Neuronal stem cell (in vitro differentiated cells): ENCODE measurements at places on chromosomes 16 and 17.

GRCh38 chr16:2883458-2883908 is 468 bp downstream of the FLYWCH2 start:
- DNase-seq = no peak

DNA sequence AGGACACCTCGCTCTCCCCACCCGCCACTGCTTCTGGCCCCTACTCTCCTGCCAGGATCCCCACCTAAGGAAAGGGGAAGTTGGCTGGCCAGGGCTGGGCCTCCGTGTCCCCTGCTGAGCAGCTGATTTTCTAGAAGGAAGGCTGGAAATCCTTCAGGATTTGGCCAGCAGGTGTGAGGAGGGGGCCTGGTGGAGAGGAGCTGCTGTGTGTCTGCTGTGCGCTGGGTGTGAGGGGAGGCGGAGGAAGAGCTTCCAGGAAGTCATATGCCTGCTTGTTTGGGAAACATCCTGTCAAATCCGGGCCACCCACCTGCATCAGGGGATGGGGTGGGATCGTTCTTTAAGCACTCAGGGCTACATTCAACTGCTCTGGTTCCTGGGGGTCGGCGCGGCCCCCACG is 28.6 kb downstream of the TPSG1 start:
- DNase-seq = no peak

DNA sequence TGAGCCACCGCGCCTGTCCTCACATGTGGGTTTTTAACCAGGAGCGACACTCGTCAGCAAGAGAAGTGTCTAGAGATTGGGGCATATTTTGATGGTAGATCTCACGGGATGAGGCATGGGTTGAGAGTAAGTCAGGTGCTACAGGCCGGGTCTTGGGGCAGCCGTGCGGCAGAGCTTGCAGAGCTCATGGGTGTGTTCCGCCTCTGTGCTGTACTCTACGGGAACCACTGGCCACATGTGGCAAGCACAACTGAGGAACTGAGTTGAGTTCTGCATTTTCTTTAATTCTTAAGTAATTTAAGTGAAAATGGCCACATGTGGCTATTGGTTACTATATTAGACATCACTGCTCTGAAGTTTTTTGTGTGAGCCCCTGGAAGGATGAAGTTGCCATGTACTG is 9.6 kb downstream of the CLUAP1 start:
- DNase-seq = no peak

DNA sequence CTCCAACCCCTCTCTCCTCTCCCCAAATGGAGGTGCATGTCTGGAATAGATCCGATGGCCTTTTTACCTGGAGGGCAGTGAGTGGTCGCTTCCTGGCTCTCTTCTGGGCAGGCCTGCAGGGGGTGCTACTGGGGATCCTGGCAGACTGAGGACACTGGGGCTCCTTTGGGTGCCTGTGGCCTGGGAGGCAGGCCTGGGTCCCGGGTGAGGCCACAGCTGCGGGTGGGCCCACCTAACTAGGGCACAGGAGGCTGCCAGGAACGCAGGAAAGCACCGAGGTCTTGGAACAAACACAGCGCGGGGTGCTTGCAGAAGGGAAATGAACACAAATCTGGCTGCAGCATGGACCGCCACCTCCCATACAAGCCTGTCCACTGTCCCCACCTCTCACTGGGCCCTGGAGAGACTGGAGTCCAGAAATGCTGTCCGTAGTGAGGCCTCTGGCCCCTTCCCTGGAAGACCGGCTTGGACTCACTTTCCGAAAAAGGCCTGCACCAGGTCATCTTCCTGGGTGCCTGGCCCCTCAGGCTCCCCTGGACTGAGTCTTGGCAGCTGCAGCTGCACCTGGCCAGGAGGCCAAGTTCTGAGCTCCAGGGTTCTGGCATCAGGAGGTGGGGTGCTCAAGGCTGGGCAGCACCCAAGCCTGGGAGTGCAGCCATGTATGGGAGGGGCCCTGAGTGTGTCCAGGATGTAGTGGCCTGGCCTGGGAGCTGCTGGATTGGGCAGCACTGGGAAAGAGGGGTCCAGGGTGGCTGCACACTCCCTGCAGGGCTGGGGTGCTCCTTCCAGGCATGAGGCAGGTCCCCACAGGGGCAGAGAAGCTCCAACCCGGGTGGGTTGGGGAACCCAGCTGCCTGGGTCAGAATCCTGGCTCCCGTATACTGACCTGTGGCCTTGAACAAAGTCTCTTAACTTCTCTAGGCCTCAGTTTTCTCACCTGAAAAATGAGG is 195.1 kb downstream of the IRF8 start:
- no peak for DNase-seq

DNA sequence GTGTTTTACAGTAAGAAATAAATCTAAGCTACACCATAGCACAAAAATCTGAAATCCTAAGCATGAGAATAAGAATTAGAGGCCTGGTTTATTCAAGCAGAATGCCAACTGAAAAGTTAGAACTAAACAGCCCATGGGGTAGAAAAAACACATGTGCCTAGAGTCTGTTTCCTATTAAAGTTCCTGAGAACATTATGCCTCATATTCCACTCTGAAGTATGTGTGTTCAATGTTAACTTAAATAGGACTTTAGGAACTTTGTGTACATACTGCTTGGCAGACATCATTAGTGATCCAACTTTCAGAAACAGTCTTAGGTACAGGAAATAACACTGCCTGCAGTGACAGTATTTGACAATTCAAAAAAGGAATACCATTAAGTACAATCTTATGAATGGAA is 18.2 kb downstream of the HEATR6 start:
- no peak for DNase-seq

GRCh38 chr17:72754513-72754912 is 338.0 kb downstream of the SLC39A11 start:
- DNase-seq = no peak

DNA sequence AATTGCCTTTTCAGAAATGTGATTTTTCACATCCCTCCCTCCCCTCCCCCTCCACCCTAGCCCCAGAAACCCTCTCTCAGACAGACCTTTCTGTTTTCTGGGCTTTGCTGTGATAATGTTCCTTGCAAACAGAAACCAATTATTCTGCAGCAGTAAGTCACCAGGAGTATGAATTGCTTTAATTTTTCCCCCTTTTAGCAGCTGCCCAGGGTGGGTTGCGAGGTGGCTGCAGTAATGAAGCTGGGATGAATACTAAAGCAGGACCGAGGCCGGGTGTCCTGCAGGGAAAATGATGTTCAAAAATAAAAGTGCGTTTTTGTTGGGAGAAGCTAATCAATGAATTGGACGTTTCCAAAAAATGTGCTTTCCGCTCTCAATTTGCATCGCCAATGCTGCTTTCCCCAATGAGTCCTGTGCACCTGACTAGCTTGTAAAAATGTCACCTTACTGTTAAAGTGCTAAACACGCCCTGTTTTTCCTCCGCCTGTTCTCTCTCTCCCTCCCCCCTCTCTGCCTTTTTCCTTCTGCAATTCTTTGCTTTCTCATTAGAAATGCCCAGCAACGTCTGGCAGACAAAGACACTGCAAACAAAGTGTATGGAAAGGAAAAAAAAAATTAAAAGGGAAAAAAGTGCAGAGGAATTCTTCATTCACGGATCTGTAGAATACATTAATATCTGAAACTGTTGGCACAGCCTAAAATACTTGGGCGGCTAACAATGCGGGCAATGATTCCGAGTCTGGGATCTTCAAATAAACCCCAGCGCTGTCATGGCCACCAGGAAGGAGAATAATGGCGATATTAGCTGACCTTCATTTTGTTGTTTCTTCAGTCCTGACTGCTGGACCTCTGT is 244.1 kb downstream of the STX8 start:
- no peak for DNase-seq

GRCh38 chr16:86929057-86929871 is 350.9 kb downstream of the FOXL1 start:
- no peak for DNase-seq

DNA sequence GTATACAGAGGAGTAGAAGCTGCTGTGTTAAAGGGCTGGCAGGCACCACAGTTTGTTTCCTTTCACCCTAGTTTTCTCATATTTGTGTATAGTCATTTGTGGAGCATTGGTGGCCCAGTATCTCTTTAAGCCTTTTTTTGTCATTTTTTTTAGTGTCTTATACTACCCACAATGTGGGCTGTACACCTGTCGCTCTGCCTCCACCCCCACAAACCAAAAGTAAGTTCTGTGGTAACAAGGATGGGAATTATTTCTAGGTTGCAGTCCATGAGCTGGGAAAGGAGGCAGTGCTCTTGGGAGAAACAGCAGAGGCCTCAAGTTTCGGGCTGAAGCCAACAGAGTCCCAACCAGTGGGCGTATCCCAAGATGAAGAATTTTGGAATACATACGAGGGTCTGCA is 6.2 kb downstream of the ZNF75A start:
- DNase-seq = no peak

DNA sequence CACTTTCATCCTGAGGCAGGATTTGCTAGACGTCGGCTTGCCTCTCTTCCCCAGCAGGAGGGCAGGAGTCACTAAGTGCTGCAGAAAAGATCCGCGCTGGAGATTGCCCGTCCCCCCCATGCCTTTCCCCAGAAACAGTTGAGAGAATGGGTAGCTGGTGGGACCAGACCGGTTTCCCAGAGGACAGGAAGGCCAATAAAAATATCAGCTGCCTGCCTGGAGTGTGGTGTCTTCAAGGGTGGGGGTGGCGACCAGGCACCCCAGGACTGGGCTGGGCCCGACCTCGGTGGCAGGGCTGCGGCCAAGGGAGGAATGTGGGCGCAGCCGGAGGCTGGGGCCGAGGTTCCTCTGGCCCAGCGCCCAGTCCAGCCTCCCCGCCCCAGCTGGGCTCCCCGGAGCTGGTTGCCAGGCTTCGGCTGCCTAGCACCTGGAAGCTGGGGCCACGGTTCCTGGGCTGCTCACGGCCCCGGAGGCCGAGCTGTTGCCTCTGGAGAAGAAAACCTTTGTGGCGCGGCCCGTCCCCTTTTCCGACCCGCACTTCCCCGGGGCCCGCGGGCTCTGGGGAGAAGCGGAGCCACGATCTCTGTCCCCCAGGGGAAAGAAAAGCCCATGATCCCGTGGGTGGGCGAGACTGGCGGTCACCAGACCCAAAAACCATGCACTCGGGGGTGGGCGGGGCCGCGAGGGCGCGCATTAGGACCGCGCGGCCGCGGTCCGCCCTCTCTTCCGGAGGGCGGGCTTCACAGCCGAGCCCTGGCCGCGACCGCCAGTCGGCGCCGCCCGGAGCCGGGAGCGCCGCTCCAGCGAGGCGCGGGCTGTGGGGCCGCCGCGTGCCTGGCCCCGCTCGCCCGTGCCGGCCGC is at the start of gene TRAF4:
Gene TRAF4 (plus strand): TSS at position 769 of the 861 bp plus-strand sequence. CDS start 102 bp downstream, outside the sequence.
- peak; percentile 85 for DNase-seq

DNA sequence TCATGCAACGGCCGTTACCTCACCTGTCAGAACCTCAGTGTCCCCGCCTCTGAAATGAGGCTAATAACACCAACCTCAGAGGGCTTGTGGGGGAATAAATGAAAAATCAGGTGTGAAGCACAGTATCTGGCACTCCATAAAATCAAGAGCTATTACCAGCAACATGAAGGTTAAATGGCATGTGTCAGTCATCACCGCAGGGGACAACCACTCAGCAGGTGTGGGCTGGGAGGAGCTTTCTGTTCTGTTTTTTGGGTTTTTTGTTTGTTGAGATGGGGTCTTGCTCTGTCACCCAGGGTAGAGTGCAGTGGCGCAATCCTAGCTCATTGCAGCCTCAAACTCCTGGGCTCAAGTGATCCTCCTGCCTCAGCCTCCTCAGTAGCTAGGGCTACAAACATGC is 16.8 kb upstream of the KRT19 start:
- no peak for DNase-seq

GRCh38 chr17:7684851-7685532 is 2.3 kb downstream of the TP53 start:
- no peak for DNase-seq

- no peak for DNase-seq
These were observed 29.6 kb upstream of the MMD start for GRCh38 chr17:55451203-55451641.

- DNase-seq = no peak
These were observed 3.0 kb downstream of the ERN1 start for GRCh38 chr17:64126918-64127317.

DNA sequence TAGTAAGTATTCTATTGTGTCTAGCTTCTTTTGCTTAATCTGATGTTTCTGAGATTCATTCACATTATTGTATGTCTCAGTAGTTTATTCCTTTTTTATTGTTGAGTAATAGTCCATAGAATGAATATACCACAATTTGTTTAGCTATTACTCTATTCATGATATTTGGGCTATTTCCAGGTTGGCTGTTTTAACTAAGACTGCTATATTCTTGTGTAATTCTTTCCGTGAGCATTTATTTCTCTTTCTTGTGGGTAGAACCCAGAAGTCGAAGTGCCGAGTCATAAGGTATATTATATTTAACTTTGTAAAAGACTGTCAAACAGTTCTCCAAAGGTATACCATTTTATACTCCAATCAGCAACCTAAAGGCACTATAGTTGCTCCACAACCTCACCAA is 160.8 kb downstream of the ANKFN1 start:
- DNase-seq = no peak

- no peak for DNase-seq
These were observed 13.9 kb downstream of the SLC25A10 start for GRCh38 chr17:81726004-81726403.

- no peak for DNase-seq
These were observed 323.7 kb upstream of the TBX2 start for GRCh38 chr17:61075988-61076387.

- peak; percentile 84 for DNase-seq
These were observed 38.2 kb upstream of the CCDC182 start for GRCh38 chr17:57783338-57783742.

DNA sequence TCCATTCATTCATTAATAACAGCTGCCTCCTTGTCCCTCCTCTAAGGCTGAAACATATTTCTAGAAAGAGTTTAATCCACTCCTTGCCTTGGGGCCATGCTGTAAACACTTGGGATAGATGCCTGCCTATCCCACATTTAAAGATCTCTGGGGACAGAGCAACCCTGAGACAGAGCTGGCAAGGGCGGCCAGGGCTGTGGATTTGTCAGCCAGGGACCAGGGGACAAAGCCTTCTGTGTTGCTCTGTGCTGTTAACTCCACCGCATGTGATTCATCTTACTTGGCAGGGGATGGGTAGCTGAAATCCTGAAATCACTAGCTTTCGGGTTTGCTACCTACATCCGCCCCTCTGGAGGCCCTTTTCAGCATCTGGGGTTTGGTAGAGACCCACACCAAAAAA is 392.9 kb downstream of the SLC39A11 start:
- no peak for DNase-seq

DNA sequence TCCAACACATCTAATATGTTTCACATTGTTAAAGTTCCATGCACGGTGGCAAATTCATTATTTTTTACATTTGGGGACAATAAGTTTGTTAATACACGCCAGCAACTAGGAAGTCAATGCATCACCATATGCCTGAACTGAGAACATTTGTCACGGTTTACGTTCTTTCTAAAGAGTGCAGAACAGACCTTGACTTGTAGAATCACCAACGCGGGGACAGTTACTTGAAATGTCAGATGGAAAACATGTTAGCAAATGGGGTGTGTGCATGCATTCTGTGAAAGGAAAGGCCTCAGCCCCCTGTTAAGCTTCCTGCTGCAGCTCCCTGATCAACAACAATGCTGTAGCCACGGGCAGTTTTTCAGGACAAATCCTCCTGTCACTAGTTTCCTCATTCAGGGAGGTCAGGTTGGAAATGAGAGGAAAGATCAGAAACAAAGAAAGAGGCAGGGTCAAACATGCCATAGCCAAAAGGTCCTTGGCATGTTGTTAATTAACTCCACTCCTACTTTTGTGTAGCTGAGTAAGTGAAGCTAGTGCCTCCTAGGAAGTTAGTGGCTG is 18.4 kb downstream of the SMIM36 start:
- peak; percentile 53 for DNase-seq
